ENCODE measurements at places on chromosomes 6 and 20.

- ATAC-seq, result no peak
These were observed 20.5 kb downstream of the LAMA5 start for GRCh38 chr20:62346398-62347150.

GRCh38 chr6:74851596-74851995 is 354.3 kb downstream of the COL12A1 start:
- no peak for ATAC-seq

GRCh38 chr6:170160031-170160627 is 130.7 kb downstream of the DLL1 start:
- no peak for ATAC-seq

GRCh38 chr6:6390849-6391602 is 70.6 kb upstream of the F13A1 start:
- ATAC-seq, result no peak

DNA sequence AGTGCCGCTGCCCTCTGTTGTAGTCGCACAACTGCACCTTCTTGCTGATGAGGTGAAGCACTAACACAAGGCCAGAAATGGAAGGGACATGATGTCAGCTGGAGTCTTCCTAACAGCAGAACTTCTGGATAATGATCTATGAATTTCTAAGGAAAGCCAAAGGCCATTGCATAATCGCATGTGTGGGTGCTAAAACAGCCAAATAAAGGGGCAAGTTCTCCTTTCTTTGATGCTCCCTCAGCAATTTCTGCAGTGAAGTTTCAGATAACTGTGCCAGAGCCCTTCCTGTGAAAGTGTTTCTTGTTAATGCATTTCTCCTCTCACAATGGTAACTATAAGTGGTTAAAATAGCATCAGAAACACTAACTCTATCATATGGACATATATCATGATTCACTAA is 8.0 kb upstream of the F13A1 start:
- no peak for ATAC-seq

DNA sequence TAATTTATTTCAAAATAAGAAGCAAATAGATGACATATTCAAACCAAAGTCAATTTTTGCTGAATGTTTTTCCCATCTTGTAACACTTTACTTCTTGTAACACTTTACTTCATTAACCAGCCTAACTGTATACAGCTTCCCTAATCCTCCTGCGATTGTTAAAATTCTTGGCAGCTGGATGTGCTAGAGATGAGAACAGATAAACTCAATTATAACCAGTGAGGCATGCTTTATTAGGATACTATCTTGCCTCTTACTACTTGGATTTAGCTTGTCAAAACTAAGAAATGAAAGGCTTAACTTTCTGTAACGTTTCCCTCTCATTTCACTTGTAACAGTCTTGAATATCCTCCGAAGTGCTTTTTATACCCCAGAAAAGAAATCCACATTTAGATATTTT is 94.1 kb upstream of the BMP5 start:
- ATAC-seq, result no peak

DNA sequence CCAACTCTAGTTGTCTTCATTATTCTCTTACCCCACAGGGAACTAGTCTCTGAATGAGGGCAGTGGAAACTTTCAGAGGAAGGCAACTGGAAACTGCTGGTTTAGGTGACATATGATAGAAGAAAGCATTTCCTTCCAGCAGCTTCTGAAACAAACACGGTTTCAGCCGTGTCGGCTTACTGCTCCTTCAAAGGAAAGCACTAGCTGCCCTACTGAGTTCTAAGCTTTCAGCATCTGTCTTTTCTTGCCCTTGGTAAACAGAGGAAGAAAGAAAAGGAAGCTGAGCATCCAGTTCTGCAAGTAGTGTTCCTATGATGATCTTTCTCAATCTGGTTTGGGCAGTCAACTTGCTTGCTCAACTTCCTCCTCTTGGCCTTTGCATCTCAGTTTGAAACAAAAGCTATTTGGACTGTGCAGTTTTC is 117.5 kb upstream of the CEP85L start:
- ATAC-seq, result peak; percentile 94

- ATAC-seq, result peak; percentile 69
These were observed 326.4 kb upstream of the MARCKS start for GRCh38 chr6:113530769-113531168.

GRCh38 chr6:31534521-31535040 is 5.8 kb downstream of the MCCD1 start:
- ATAC-seq, result no peak

GRCh38 chr6:53761036-53761435 is 33.8 kb upstream of the LRRC1 start:
- no peak for ATAC-seq

GRCh38 chr6:116035616-116036015 is 25.1 kb downstream of the FRK start:
- ATAC-seq, result no peak

- no peak for ATAC-seq
These were observed 47.2 kb upstream of the IPCEF1 start for GRCh38 chr6:154403788-154404187.

GRCh38 chr6:132304891-132305305 is 96.4 kb downstream of the MOXD1 start:
- ATAC-seq, result no peak

DNA sequence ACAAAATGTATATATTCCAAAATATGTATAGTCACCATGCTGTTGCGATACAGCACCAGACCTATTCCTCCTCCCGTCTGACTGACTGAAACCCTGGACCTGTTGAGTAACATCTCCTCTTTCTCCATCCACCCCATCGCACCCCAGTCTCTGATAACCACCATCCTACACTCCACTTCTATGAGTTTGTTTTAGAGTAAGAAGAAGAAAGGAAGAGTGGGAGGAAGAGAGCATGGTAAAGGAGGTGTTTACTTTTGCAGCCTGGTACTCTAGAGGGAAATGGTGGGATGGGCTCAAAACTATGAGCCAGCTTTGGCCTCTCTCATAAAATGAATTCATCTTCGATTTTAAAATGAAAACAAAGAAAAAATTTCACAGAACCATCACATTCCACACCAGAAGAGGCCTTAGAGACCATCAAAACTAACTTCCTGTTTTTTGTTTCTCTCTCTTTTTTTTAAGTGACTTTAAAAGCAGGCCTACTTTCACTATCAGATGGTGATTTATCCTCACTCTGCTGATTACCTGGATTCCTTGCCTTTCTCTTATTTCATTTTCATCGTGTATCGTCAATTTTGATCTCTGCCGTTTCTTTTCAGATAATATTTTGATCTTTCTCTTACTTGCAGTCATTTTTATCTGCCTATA is 16.8 kb upstream of the FUCA2 start:
- no peak for ATAC-seq

- peak; percentile 92 for ATAC-seq
These were observed 49.2 kb downstream of the FRK start for GRCh38 chr6:116011520-116011919.

GRCh38 chr6:168390749-168391420 is 50.1 kb upstream of the SMOC2 start:
- no peak for ATAC-seq

GRCh38 chr6:118739696-118740353 is 88.4 kb upstream of the CEP85L start:
- no peak for ATAC-seq

DNA sequence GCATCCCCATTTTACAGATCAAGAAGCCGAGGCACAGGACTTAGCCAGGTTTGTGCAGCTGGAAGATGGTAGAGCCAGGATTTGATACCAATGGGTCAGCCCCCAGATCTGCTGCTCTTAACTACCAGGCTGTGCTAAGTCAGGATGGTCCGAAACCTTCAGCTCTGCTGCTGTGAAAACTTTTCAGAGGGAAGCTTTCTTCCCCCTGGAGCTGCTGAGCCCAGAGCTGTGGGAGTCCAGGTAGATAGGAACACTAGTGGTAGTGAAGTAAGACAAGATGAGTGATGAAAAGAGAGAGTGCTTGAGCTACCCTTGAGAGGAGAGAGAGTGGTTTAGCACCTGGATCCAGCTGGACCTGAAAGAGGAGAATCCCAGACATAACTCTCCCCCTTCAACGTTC is 230.8 kb downstream of the CDH4 start:
- no peak for ATAC-seq

- no peak for ATAC-seq
These were observed 91.8 kb downstream of the CAP2 start for GRCh38 chr6:17485181-17485580.

GRCh38 chr6:51562198-51562597 is 525.2 kb downstream of the PKHD1 start:
- ATAC-seq, result no peak

GRCh38 chr6:127518710-127519468 is at the start of gene MTCL3:
Gene MTCL3, minus strand, starts transcription at chr6:127519335.
- no peak for ATAC-seq

GRCh38 chr6:152575621-152576150 is 61.5 kb downstream of the SYNE1 start:
- peak; percentile 94 for ATAC-seq

DNA sequence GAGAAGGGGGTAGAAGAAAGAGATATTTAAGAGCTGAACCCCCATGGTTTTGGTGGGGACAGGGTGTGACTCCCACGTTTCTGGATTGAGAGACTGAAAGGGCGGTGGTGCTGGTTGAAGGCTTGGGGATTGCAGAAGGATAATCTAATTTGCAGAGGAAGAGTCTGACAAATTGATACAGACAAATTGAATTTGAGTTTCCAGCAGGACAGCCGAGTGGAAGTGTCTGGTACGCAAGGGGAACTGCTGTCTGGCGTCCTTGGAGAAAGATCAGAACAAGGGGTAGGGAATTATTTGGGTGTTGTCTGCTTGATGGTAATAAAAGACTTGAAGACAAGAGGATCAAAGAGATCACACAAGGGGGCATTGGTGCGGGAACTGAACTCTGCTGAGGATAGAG is 40.5 kb upstream of the MDGA1 start:
- no peak for ATAC-seq

DNA sequence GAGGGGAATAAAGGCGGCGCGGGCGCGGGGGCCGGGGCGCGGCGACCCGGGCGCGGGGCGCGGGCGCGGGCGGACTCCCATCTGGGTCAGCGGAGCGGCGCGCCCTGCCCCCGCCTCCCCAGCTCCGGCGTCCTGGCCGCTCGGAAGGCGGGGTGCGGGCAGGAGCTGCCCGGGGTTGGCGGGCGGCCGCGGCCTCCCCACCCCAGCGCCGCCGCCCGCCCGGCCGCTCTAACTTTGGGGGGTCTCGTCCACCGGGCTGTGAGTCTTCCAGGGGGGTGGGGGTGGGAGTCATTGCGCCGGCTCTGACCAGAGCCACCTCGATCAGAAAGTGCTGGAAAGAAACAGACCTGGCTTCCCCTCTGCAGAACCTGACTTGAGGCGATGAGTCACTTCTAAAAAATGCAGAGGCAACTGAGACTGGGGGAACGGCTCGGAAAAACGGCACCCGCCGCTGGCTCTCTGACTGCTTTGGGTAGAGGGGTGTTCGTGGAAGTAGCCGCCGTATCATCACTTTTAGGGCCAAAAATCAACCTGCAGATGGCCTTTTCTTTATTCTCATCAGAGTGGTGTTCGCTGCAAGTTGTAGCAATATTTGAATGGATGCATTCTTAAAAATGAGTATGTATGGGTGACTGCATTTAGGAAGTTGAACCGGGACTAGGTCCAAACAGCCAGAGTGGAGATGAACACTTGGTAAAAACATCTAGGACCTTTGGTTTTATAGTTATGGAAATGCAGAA is 667 bp downstream of the CAP2 start:
- ATAC-seq, result peak; percentile 61

All from esophagus mucosa (tissue), 1 donor.